ENCODE measurements at places on chromosomes 2 and 18.

DNA sequence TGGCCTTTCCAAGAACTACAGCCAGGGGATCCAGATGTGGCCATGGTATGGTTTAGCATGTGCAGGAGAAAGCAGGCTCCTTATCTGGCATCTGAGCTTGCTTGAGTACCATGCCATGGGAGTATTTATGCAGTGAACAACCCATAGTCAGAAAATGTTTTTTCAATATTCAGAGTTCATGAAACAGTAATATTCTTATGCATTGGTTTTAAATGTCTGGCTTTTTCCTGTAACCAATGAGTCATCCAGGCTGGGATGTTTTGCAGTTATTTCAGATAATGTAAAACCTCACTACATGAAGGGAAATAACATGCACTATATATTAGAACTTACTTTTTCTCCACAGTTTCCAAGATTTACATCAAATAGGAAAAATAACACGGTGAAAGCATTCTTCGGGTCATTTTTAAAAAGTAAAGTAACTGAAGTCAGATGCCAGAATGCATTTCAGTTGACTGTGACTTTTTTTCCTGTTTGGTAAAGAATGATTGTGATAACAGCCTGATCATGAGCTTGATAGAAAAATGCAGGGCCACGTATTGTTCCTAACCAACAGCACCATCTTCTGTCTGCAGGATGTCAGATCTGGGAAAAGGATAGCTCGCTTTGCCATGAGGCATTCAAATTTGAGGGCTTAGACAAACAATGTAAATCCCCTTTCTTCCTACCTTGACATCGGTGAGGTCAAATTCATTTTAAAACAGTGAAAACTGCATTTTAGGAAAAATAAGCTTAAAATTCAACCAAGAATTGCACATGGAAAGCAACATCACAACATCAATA lies 152.8 kb downstream of the DSC3 start:
- no peaks in the 10 kb centered on the region for H3K27me3 ChIP-seq
- H3K27ac ChIP-seq: no peak overlapping the region
- H3K36me3 ChIP-seq: no peaks in the 10 kb centered on the region
- no peak overlapping the region for H3K4me3 ChIP-seq
- no peaks in the 10 kb centered on the region for H3K4me1 ChIP-seq

GRCh38 chr2:57693177-57693576 lies 353.4 kb upstream of the VRK2 start:
- H3K27ac ChIP-seq: no peak overlapping the region
- H3K4me3 ChIP-seq: no peak overlapping the region
- no peak for DNase-seq

DNA sequence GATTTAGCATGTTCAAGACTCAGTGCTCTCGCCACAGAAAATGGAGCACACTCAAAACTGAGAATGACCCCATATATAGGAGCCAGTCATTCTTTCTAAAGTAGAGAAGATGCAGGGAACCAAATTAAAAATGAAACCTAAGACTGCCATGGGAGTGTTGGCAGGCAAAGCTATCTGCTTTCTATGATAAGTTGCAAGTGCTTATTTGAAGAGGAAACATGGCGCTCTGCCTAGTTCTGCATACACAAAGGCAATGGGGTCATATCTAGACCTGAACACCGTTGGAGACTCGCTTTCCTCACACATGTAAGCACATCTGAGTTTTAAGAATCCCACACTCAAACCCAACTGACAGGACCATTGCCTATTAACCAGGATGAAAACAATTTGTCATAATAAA lies 292.5 kb downstream of the ALK start:
- H3K36me3 ChIP-seq: no peaks in the 10 kb centered on the region
- no peak overlapping the region for H3K4me3 ChIP-seq
- H3K27ac ChIP-seq: no peak overlapping the region

DNA sequence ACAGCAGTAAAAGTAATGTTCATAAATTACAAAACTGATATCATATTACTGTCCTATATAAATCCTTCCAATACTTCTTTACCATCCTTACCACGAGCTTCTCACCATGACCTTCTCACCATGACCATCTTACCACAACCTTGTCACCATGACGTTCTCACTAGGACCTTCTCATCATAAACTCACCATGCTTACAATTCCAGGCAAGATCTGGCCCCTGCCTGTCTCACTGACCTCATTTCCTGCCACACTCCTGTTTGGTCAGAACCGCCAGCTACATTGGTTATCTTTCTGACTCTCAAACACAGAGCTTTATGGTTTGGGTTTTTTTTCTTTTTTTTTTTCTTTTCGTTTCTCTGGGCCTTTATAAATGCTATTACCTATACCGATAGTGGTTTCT lies 827.6 kb downstream of the RNF144A start:
- H3K27me3 ChIP-seq: no peaks in the 10 kb centered on the region
- H3K36me3 ChIP-seq: no peaks in the 10 kb centered on the region
- peak; percentile 26 for DNase-seq
- peak overlapping the region; percentile 75 for H3K27ac ChIP-seq
- H3K4me1 ChIP-seq: no peaks in the 10 kb centered on the region

GRCh38 chr2:128754246-128754724 lies 435.6 kb upstream of the HS6ST1 start:
- peaks cover 16% of the 10 kb centered on the region for H3K27me3 ChIP-seq
- peak; percentile 12 for DNase-seq
- no peaks in the 10 kb centered on the region for H3K36me3 ChIP-seq

GRCh38 chr2:40646642-40647041 lies 194.8 kb upstream of the SLC8A1 start:
- no peak for DNase-seq
- no peaks in the 10 kb centered on the region for H3K4me1 ChIP-seq
- H3K36me3 ChIP-seq: no peaks in the 10 kb centered on the region
- H3K27ac ChIP-seq: no peak overlapping the region
- H3K27me3 ChIP-seq: no peaks in the 10 kb centered on the region

- DNase-seq: no peak
- H3K27ac ChIP-seq: no peak overlapping the region
- peaks cover 2% of the 10 kb centered on the region for H3K27me3 ChIP-seq
Measured at GRCh38 chr2:237289139-237289538, 124.8 kb downstream of the COL6A3 start.

DNA sequence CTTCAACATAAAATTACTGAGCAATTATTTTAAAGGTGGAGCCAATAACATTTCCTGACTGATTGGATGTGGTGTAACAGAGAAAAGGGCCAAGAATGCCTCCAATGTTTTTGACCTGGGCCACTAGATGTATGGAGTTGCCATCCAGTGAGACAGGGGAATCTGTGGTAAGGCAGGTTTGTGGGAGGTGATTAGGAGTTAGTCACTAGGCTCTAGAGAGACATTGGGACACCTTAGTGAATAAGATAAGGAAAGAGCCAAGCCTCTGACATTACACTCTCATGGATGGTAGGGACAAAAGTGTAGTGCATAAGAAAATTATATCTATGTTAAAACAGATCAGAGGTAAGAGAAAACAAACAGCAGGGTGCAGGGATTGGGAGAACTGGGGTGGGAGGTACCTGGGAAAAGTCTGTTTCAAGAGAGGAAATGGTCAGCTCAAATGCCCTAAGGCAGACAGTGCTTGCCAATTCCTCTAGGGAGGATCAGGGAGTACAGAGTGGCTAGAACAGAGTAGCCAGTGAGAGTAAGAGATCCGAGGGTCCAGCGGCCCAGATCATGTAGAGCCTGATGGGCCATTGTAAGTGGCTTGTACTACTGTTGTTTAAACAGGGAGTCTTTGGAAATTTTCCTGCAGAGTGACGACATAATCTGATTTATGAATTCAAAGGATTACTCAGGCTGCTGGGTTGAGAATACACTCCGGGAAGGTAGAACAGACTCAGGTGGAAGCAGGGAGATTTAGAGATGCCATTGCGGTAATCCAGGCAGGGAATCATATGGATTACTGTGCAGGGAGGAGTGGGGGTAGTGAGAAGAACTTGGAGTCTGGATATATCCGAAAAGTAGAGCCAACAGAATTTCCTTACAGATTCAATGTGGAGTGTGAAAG lies 45.7 kb upstream of the CUL3 start:
- H3K27me3 ChIP-seq: peaks cover 3% of the 10 kb centered on the region
- no peaks in the 10 kb centered on the region for H3K36me3 ChIP-seq
- H3K4me1 ChIP-seq: no peaks in the 10 kb centered on the region
- no peak overlapping the region for H3K27ac ChIP-seq
- no peak overlapping the region for H3K4me3 ChIP-seq

GRCh38 chr18:47716632-47717185 lies 213.8 kb downstream of the SMAD2 start:
- H3K27ac ChIP-seq: no peak overlapping the region
- H3K4me3 ChIP-seq: no peak overlapping the region
- no peaks in the 10 kb centered on the region for H3K4me1 ChIP-seq
- no peak for DNase-seq
- no peaks in the 10 kb centered on the region for H3K36me3 ChIP-seq

GRCh38 chr2:66649006-66649405 lies 214.1 kb downstream of the MEIS1 start:
- no peak overlapping the region for H3K27ac ChIP-seq
- no peak overlapping the region for H3K4me3 ChIP-seq
- no peak for DNase-seq

GRCh38 chr18:23924813-23925212 lies 89.7 kb upstream of the TTC39C start:
- H3K27me3 ChIP-seq: no peaks in the 10 kb centered on the region
- H3K27ac ChIP-seq: no peak overlapping the region
- no peaks in the 10 kb centered on the region for H3K36me3 ChIP-seq
- no peak overlapping the region for H3K4me3 ChIP-seq

DNA sequence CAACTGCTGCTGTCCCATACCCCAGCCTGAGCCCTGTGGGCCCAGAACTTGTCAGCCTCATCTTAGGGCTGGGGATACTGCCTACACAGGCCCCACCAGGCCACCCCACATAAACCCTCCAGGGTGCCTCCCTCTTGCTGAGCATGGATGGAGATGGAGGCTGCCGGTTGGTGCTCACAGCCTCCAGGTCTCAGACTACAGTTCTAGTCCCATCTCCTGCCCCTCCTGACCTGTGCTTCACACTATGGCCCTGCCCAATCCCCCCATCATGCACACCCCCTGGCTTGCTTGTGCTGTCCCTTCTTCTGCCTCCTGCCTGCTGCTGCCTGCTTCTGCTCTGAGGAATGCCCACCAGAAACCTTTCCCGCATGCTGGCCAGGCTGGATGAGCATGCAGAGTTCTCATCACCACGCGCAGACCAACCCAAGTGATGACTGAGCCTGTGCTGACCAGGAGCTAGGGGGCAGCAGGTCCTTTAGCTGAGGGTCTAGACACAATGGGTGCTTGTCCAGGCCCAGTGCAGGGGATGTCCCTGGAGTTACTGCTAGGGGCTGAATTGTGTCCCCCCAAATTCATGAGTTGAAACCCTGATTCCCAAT lies 138.4 kb upstream of the HS6ST1 start:
- H3K27me3 ChIP-seq: peaks cover 29% of the 10 kb centered on the region
- H3K4me3 ChIP-seq: no peak overlapping the region
- no peak for DNase-seq
- no peaks in the 10 kb centered on the region for H3K36me3 ChIP-seq
- H3K4me1 ChIP-seq: no peaks in the 10 kb centered on the region

DNA sequence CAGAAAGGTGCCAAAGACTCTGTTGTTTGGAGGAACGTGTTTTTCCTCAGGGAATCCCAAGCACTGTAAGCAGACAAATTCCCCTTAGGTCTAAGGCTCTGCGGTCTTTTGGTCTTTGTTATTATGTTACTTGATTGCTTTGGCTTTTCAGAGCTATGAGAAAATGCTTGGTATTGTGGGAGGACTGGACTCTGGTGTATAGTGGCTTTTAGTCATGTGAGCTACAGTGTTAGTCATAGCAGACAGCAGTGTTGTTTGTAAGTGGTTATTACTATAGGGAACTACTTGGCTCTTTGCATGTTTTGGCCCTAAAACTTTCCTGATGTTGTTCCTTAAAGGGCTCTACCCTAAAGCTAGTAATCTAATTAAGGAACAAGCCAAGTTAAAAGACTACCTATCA lies 956.2 kb upstream of the LRATD1 start:
- no peak overlapping the region for H3K4me3 ChIP-seq
- H3K27me3 ChIP-seq: no peaks in the 10 kb centered on the region
- no peaks in the 10 kb centered on the region for H3K36me3 ChIP-seq
- H3K27ac ChIP-seq: no peak overlapping the region
- H3K4me1 ChIP-seq: no peaks in the 10 kb centered on the region
